ENCODE measurements at places on chromosomes 2 and 18.

GRCh38 chr2:217609952-217610351 is 392.8 kb downstream of the TNS1 start:
- H3K36me3 ChIP-seq = no peaks in the 10 kb centered on the region
- no peak for DNase-seq
- peaks cover 8% of the 10 kb centered on the region for H3K4me1 ChIP-seq
- no peaks in the 10 kb centered on the region for H3K27me3 ChIP-seq

DNA sequence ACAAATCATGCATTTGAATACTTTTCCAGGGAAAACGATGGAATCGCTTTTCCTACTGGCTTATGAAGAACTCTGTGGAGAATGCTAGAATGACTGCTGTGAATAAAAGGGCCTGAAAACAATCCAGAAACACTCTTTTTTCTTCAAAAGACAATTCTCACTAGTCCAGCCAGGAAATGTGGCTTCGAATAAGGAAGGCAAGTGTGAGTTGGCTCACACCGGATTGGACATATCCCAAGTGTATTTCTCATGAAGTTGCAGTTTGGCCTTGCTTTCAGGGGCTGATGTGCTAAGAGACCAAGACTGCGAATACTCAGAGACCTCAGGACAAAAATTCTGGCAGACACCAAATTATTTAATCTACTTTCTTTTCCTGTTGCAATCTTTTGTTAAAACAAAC is 54.1 kb downstream of the FIGN start:
- H3K4me1 ChIP-seq = peaks cover 5% of the 10 kb centered on the region
- no peaks in the 10 kb centered on the region for H3K27me3 ChIP-seq
- no peak overlapping the region for H3K4me3 ChIP-seq
- H3K27ac ChIP-seq = peak overlapping the region; percentile 22
- DNase-seq = peak; percentile 71
- no peaks in the 10 kb centered on the region for H3K36me3 ChIP-seq

GRCh38 chr2:152120430-152120829 is 21.6 kb upstream of the CACNB4 start:
- no peaks in the 10 kb centered on the region for H3K4me1 ChIP-seq
- DNase-seq = no peak
- no peaks in the 10 kb centered on the region for H3K27me3 ChIP-seq
- no peak overlapping the region for H3K27ac ChIP-seq
- no peak overlapping the region for H3K4me3 ChIP-seq

GRCh38 chr18:58183226-58183625 is 139.2 kb downstream of the NEDD4L start:
- no peaks in the 10 kb centered on the region for H3K36me3 ChIP-seq
- no peak overlapping the region for H3K27ac ChIP-seq
- H3K27me3 ChIP-seq = no peaks in the 10 kb centered on the region
- no peaks in the 10 kb centered on the region for H3K4me1 ChIP-seq

GRCh38 chr18:22703883-22704585 is 229.1 kb upstream of the RBBP8 start:
- peak; percentile 27 for DNase-seq
- H3K36me3 ChIP-seq = no peaks in the 10 kb centered on the region
- H3K27ac ChIP-seq = no peak overlapping the region
- H3K27me3 ChIP-seq = no peaks in the 10 kb centered on the region
- H3K4me3 ChIP-seq = no peak overlapping the region

Measured in testis (tissue), 5 donors.